Adipose tissue (tissue), 3 donors: ENCODE measurements at places on chromosomes 7 and 10. TPM values are rescaled to one million over a fixed set of nuclear protein-coding genes. Genes with fewer than 3 reads are reported as not detected.

FAM20C gene
- polyA plus RNA-seq: 34.3 TPM

FGL2 gene
- 14.4 TPM for polyA plus RNA-seq

EDRF1 gene
- polyA plus RNA-seq: 8.5 TPM

CALHM1 gene
- not detected for polyA plus RNA-seq

DNAJC12 gene
- polyA plus RNA-seq: 25.7 TPM

ZNF789 gene
- 3.1 TPM for polyA plus RNA-seq

NEBL gene
- 1.4 TPM for polyA plus RNA-seq

SUN3 gene
- polyA plus RNA-seq: not detected

KCNH2 gene
- 0.22 TPM for polyA plus RNA-seq

TBL2 gene
- 10.0 TPM for polyA plus RNA-seq

ITGA8 gene
- 2.6 TPM for polyA plus RNA-seq

PRLHR gene
- 0.01 TPM for polyA plus RNA-seq

NPFFR1 gene
- polyA plus RNA-seq: under 0.01 TPM

CCM2 gene
- polyA plus RNA-seq: 21.7 TPM

GHRHR gene
- polyA plus RNA-seq: not detected

GPR15LG gene
- not detected for polyA plus RNA-seq

EEPD1 gene
- polyA plus RNA-seq: 23.6 TPM

GJD4 gene
- polyA plus RNA-seq: 0.06 TPM

GFRA1 gene
- polyA plus RNA-seq: 9.6 TPM

HTR5A gene
- polyA plus RNA-seq: not detected

EGR2 gene
- polyA plus RNA-seq: 2.0 TPM

EMX2 gene
- 1.1 TPM for polyA plus RNA-seq
